GM18507 (cell line): ENCODE measurements at places on chromosomes 12 and 14.

DNA sequence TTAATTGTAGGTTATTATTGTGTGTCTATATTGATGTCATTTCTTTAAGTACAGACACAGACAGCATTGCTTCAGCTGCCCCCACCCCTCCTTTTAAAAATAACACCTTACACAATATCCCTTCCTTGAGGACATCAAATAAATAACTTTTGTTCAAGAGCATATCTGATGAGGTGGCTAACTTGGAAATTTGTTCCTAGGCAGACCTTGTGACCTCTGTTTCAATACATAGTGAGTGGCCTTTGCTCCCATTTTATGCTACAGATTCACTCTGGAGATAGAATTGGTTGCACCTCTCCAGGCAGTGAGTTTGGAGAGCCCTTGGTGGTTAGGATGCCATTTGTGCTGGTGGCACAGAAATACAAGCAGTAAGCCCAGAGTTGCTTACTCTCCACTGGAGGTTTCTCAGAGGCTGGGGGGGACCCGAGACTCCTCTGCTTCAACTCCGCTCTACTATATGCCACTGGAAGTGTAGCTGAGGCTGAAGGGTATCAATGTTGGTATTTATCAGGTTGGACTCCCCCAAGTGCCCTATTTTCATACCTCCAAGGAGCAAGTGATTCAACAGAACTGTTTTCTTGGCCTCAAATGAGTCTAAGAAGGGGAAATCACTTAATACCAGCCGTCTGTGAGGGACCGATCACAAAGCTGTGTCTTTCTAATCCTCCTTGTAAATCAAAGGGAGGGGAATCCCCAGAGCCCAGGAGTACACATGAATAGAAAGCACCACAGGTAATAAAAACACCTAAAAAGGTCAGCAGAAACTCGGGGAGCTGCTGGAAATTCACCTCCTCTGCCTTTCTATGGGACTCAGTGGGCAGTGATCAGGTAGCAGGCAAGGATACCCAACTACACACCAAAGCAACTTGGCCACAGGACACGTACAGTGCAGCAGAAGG, 463.1 kb downstream of the RAD51B start:
- no peak for DNase-seq

DNA sequence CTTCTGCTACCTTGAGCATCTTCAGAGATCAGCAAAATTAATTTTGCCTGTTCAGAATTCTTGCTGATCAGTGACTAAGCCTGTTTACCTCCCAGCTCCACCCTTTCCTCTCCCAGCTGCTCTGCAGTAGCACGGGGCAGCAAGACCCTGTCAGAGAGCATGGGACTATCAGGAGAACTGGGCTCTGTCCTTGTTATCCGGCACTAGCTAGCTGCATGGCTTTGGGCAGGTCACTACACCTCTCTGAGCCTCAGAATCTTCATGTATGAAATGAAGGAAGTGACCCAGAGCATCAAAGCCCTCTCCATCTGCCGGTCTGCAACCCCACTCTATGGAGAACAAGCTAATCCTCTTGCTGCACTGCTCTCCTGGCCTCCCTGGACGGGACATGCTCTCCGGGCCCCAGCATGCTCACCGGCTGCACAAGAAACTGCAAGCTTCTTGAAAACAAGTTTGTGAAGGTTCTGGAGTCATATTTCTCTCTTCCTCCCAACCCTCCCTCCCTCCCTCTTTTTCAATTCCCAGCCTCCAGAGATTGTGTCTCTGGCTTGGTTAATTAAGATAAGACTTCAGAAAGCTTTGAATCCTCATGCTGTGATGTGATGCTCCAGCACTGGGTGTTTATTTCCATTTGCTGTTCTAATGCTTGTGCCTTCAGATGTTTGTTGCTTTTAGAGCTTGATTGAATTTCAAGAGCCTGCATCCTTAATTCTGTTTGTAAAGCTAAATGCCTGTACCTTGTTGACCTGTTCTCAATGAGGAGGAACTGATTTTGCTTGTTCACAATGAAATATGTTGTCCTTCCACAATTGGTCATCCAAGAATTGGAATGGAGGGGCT, 101.1 kb downstream of the CRACR2A start:
- DNase-seq: no peak

GRCh38 chr14:103633391-103633790, 4.4 kb downstream of the KLC1 start:
- no peak for DNase-seq

DNA sequence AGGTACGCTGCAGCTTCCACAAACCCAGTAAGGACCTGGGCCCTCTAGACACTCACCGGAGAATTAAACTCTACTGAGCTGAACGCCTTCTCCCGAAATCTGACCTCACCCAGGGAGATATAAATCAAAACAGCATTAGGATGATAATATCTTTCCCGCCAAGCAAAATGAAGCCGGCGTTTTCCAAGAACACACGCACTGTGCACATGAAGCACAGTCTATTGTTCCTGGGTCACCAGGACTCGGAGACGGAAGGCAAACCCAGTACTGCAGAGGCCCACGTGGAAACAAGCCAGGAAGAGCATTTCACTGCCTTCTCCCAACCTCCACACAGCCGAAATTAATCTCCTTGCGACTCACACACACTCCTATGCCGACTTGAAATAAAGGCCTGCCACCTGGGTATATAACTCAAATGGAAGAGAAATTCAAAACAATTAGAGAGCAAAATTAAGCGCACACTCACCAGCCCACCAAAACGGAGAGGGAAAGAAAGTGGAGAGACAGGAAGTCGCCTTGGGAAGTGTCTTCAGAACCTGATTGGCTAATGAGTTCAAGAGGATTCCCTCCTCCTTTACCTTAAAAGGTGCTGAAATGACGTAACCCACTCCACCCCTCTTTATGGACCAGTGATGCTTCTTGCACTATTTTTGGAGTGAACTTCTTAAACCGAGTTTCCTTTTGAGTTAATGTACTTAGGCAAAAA, at the start of gene CCNB1IP1:
Gene CCNB1IP1, minus strand, starts transcription at position 492 of the 706 bp plus-strand sequence. CDS start 16,756 bp downstream, outside the sequence.
- DNase-seq: peak; percentile 75

GRCh38 chr12:95731519-95731958, 59.0 kb downstream of the NTN4 start:
- DNase-seq: no peak

- no peak for DNase-seq
Measured at GRCh38 chr12:67085699-67086098, 183.5 kb upstream of the CAND1 start.

GRCh38 chr12:19575337-19576243, 136.3 kb downstream of the AEBP2 start:
- no peak for DNase-seq

DNA sequence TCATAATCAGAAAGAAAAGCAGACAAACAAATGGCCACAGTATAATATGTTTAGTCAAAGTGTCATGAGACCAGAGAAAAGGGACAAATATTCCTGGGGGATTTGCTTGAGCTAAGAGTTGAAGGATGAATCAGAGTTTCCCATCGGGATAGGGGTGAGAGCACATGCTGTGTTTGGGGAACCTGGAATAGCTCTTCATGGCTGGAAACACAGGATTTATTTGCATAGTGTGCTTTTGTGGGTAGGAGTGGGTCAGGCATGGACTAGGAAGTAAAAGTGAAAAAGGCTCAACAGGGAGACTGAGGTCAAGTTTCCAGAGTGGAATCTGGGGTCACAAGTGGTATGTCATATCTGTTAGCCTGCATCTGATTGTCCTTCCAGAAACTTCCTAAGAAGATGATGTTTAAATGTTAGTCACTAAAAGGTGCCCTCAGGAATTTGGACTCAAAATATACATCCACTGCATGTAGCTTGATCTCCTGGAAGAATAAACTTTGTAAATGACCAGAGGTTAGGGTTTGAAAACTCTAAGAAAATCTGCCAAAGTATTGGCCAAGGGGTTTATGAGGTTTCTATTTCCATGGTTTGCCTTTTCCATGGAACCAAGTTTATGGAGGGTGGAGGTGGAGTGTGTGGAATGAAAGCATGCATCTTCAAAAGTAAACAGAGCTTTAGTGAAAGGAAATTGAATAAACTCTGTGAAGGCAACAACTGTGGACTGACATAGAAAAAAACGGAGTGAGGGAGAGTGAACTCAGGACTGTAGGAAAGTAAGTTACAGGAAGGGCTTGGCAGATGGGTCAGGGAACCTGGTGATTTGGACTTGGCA, 344.6 kb downstream of the C12orf75 start:
- DNase-seq: no peak

DNA sequence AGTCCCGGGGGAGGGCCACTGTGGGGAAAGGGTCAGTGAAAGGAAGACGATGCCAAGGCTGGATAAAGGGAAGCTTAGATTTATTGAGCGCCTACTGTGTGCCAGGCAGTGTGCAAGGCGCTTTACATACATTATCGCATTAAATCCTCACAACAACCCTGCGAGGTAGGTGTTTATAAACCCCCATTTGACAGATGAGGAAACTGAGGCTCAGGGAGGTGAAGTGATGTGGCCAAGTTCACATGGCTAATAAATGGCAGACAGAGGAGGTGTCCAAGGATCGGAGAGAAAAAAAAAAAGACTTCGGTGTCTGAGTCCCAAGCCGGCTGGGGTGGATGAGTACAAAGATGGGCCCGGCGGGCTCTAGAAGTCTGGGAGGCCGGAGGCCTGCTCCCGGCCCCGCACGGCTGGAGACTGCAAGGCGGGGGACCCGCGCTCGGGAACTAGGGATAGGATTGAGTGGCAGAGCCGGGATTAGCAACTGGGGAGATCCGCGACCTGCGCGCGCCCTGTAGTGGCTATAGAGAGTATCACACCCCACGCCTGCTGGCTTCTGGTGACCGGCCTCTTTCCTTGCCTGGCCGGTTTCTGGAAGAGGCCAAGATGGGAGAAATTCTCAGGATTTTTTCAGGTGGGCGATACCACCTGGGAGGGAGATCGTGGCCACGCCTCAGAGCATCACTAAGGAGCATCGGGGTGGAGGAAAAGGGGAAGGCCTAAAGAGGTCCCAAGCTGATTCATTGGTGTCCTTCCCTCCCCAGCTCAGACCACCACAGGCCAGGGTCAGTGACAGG, 3.9 kb downstream of the DDN start:
- DNase-seq: no peak

- no peak for DNase-seq
Measured at GRCh38 chr12:79302162-79302814, 388.5 kb downstream of the PAWR start.

GRCh38 chr14:47207617-47208016, 467.8 kb downstream of the MDGA2 start:
- DNase-seq: no peak

DNA sequence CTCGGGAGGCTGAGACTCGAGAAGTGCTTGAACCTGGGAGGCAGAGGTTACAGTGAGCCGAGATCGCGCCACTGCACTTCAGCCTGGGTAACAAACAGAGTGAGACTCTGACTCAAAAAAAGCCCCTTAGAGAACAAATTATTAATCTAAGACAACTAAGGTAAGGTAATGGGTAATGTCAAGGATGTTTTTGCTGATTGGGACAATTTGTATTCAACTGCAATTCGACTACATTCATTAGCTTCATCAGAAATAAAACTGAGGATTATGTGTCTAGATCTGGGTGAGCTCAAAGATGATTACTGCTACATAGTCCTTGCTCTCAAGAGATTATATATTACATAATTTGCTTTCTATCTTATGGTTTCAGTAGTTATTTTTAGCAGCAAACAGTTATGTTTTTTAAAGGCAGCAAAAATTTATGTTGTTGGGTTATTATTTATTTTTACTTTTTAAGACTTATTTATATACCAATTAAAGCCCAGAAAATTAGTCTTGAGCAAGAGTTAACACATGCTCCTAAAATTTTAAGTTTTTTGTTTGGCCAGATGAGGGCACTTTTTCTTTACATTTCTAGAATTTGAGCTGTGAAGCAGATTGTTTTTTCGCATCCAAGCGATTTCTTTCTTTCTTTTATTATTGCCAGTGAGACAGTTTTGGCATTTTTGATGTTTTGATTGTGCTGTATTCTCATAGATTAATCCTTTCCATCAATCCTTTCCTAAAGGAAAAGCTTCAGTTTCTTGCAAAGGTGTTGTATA, 52.3 kb downstream of the PLEKHA5 start:
- DNase-seq: no peak

GRCh38 chr12:64304571-64304970, 82.5 kb upstream of the KICS2 start:
- no peak for DNase-seq

DNA sequence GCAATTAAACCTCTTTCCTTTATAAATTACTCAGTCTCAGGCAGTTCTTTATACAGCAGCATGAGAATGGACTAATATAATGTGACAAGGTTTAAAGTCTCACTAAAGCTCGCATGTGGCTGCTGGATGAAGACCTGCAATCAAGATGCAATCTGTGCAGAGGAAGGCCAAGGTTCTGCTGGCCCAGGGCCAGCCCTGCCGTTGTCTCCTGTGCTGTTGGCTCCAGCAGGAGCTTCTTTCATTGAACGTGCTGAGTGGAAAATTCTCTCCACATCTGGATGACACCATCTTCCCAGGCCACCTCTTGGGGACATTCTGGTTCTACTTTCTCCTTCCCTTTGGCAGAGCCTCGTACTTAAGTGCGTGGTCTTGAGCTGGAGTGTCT, 742.2 kb downstream of the VRK1 start:
- DNase-seq: no peak

GRCh38 chr12:99911967-99912366, 72.8 kb downstream of the ANKS1B start:
- DNase-seq: peak; percentile 7
